ENCODE measurements at places on chromosomes 12 and 14.

GRCh38 chr14:95620659-95621059, 65.6 kb upstream of the TCL1B start:
- no peaks in the 10 kb centered on the region for H3K36me3 ChIP-seq
- H3K4me3 ChIP-seq, result no peak overlapping the region
- no peak overlapping the region for H3K27ac ChIP-seq
- peaks cover 8% of the 10 kb centered on the region for H3K27me3 ChIP-seq

GRCh38 chr12:28536088-28536487, 345.8 kb downstream of the CCDC91 start:
- H3K4me3 ChIP-seq, result no peak overlapping the region
- no peaks in the 10 kb centered on the region for H3K4me1 ChIP-seq
- DNase-seq, result no peak
- H3K27me3 ChIP-seq, result no peaks in the 10 kb centered on the region

GRCh38 chr12:123233505-123234308, 471 bp downstream of the MTRFR start:
- no peak for DNase-seq
- H3K27ac ChIP-seq, result peak overlapping the region; percentile 86
- no peaks in the 10 kb centered on the region for H3K36me3 ChIP-seq
- H3K4me3 ChIP-seq, result peak overlapping the region; percentile 68
- no peaks in the 10 kb centered on the region for H3K27me3 ChIP-seq
- H3K4me1 ChIP-seq, result peaks cover 13% of the 10 kb centered on the region

DNA sequence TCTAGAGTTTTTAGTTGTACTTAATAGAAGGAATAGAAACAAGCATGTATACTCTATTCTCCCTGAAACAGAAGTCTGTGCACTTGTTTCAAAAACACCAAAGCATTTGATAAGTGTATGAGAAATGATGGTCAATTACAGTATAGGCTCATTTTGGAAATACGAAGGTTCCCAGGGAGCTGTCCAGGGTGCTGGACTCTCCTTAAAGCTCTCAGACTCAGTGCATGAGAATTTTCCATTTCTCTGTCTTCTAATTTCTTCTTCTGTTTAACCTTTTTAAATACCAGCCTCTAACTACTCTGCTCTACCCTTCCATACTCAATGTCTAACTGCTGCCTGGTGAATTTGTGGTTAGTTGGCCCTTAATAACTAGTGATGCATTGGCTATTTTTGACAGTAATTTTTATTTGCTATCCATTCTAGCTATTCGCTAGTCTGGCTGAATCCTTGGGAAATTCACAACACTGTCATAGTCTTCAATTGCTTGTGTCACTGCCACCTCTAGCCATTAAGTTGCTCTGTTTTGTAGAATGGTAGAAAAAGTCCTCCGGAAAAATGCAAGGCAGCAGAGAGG, 229.2 kb downstream of the NRXN3 start:
- H3K4me1 ChIP-seq, result no peaks in the 10 kb centered on the region
- H3K4me3 ChIP-seq, result no peak overlapping the region
- H3K27ac ChIP-seq, result no peak overlapping the region
- no peak for DNase-seq

DNA sequence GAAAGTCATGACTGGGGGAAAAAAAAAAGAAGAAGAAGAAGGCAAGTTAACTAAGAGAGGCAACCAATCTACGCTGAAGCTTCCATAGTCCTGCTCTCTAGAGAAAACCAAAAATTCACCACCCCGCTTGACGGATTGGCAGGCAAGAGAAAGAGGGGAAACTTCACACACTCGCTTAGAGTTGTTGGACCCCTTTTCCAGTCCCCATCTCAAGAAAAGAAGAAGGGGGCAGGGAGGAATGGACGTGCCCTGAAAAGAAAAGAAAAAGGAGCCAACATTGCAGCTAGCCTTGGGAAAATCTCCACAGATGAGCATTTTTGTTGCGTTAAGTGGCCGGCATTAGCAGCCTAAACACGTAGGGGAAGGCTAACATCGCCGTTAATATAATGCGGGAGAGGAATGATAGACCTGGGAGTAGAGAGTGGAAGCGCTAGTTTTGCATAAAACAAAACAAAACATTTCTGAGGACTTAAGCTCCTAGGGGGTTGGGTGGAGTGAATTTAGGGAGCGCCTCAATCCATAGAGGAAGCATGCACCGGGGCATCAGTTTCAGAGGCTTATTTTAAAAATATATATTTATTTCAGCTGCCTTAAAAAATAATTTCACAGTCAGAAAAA, 11.3 kb upstream of the FOXG1 start:
- DNase-seq, result no peak
- H3K27me3 ChIP-seq, result no peaks in the 10 kb centered on the region
- no peaks in the 10 kb centered on the region for H3K4me1 ChIP-seq
- H3K27ac ChIP-seq, result no peak overlapping the region

DNA sequence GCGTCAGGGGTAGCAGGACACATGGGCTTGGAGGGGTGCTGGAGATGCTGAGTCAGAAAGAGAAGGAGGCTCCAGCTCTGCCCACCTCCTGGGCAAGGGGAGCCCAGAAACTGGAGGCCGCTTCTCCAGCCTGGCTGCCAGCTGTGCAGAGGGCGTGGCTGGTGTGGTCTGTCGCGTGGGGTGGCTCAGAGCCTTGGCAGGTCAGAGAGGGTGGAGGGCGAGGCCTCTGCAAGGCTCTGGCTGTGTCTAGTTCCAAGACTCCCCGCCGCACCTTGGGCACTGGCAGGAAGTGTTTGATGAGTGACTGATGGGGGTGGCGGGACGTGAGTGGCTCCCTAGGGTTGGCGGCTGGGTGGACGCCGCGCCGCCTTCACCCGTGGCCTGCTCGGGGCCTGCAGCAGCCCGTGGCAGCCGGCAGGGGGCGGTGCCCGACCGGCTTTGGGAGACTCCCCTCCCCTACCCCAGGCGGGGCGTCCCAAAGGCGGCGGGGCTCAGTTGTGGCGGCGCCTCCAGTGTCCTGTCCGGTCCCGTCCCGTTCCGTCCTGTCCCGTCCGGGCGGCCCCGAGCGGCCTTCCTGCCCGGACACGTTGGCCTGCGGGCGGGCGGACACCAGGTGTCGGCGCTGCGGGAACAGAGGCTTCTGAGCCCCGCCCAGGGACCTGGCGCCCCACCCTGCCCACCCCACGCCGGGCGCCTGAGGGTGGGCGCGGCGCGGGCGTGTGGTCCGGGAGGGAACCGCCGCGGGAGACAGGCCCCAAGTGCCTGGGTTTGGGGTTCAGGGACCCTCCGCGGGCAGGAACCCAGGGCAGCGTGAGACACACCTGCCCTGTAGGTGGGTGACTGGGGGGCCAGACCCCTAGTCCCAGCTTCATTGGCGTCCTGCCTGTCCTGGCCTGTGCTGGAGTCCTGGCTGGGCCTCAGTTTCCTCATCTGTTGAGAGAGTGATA, 39.7 kb downstream of the KRT80 start:
- no peaks in the 10 kb centered on the region for H3K27me3 ChIP-seq
- DNase-seq, result peak; percentile 93
- H3K4me1 ChIP-seq, result peaks cover 36% of the 10 kb centered on the region
- H3K36me3 ChIP-seq, result no peaks in the 10 kb centered on the region
- H3K4me3 ChIP-seq, result peak overlapping the region; percentile 38
- peak overlapping the region; percentile 100 for H3K27ac ChIP-seq

DNA sequence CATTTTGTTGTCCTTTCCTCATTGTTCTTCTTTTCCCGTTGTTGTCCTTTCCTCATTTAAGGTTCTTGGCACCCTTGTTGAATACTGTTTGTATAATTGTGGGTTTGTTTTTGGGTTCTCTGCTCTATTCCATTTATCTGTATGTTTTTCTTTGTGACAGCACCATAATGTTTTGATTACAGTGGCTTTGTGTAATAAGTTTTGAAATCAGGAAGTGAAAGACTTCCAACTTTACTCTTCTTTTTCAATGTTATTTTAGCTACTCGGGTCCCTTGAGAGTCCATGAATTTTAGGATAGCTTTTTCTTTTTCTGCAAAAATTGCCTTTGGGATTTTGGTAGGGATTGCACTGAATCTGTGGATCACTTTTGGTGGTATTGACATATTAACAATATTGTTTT, 28.1 kb downstream of the ETNK1 start:
- H3K27me3 ChIP-seq, result no peaks in the 10 kb centered on the region
- no peak for DNase-seq
- no peaks in the 10 kb centered on the region for H3K36me3 ChIP-seq
- H3K4me3 ChIP-seq, result no peak overlapping the region
- no peaks in the 10 kb centered on the region for H3K4me1 ChIP-seq
